ENCODE measurements at places on chromosomes 11 and 22. TPM values are rescaled to one million over a fixed set of nuclear protein-coding genes. Genes with fewer than 3 reads are reported as not detected.

- H3K4me3 ChIP-seq: no peak overlapping the region
- no peaks in the 10 kb centered on the region for H3K27me3 ChIP-seq
- no peaks in the 10 kb centered on the region for H3K36me3 ChIP-seq
- H3K27ac ChIP-seq: no peak overlapping the region
These were observed 9.5 kb upstream of the UPB1 start for GRCh38 chr22:24485608-24486007.

- H3K27ac ChIP-seq: no peak overlapping the region
- peaks cover 31% of the 10 kb centered on the region for H3K4me1 ChIP-seq
- no peak overlapping the region for H3K4me3 ChIP-seq
- no peaks in the 10 kb centered on the region for H3K36me3 ChIP-seq
- no peak for DNase-seq
These were observed 16.6 kb downstream of the TBC1D10A start for GRCh38 chr22:30309951-30310741.

DNA sequence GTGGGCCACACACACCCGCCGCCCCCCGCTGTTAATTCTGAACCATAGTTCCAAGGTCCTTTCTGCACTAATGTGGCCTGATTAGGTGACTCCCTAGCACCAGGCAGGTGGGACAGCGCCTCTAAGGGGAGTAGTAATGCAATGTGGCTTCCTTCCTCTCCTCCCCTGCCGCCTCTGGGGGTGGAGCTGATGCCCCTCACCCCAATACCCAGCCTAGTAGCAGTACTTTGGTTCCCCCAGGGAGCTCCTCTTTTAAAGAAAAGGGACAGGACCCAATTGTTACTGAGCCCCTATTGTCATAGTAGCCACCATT lies 14.4 kb downstream of the RTN4RL2 start:
- H3K27ac ChIP-seq: no peak overlapping the region
- peaks cover 4% of the 10 kb centered on the region for H3K36me3 ChIP-seq
- DNase-seq: no peak
- no peak overlapping the region for H3K4me3 ChIP-seq

The FGF4 gene
- 5.4 TPM for total RNA-seq

The PAX6 gene
- 0.27 TPM for total RNA-seq

Data from muscle of leg (tissue), 16 donors.